Stimulated activated CD8-positive, alpha-beta memory T cell treated with anti-CD3 and anti-CD28 coated beads, Interleukin-4, amount 100 ng/mL, for 24 hours (primary cell): ENCODE measurements at places on chromosomes 7 and 10.

DNA sequence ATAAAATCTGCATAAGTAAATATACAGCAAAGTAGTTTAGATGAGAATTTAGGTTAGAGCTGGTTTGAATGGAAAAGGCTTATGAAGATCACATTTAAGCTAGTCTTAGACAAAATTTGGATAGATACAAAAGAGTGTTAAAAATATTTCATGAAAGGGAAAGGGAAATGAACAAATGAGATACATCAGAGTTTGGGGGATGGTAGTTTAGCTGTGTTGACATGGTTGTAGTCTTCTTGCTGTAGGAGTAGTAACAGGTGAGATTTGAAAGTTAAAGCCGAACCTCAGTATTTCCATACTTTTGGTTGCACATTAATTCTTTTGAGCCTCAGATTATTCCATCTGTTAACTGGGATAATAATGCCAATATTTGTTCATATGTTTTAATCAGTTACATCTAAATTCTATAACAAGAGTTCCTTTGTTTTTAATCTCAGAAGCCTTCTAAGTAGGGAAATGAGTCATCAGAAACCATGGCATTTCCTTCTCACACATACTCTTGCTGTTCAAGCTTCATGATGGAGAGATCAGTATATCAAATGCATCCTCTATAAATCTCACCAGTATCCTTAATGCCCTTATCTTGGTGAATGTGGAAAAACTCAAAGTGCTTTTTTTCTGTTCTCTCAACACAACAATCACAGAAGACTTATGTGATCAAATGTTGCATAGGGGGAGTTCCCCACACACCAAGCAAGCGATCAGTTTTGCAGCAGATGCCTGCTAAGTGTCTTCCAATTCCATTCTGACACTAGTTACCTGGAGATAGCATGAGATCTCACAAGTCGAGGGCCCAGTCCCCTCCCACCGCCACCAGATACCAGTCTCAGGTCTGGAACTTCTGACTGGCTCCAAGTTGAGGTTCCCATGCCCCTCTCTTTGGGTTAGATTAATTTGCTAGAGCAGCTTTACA lies 84.7 kb downstream of the MAPK8 start:
- DNase-seq, result no peak

- no peak for DNase-seq
These were observed 472.5 kb upstream of the GHITM start for GRCh38 chr10:83666762-83667161.

GRCh38 chr10:130027716-130028464 lies 63.8 kb upstream of the EBF3 start:
- DNase-seq, result no peak

- DNase-seq, result no peak
These were observed 1.6 kb downstream of the FAM171A1 start for GRCh38 chr10:15369256-15370211.

GRCh38 chr10:117823980-117824379 lies 222.8 kb downstream of the RAB11FIP2 start:
- DNase-seq, result no peak

DNA sequence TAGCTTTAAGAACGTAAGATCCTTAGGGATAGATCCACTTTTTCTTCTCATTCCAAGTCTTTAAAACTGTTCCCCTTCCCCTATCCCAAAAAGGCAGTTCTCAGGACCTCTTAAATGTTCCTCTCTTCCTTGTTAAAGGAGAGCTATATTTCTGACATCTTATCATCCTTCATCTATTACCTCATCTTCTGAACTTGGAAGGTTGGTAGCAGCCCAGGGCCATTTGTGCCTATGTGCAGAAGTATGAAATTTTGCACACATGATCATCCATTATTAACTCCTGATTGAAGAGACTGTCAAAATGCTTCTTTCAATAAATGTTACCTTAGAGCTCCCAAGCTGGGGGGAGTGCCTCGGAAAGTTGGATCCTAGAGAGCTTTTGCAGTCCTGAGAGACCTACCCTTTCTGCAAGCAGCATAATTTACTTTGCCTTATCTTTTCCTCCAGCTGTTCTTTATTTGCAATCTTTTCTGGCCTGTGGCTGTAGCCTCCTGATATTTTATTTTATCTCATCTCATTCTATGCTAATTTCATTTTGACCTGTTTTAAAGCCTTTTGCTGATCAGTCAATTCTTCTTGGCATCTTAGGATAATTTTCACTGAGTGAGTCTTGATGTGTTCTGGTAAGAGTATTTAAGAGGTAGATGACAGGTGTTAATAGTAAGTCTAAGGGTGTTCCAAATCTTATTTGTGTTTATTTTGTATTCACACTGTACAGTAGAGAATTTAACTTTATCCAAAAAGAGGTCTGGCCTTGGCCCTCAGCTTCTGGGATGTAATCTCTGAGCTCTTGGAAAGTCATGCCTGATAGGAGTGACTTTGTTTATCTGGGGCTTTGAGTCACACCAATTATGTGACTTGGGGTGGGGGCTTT lies 135.0 kb upstream of the PDLIM1 start:
- DNase-seq, result no peak

- DNase-seq, result no peak
These were observed 53.0 kb upstream of the GTF2I start for GRCh38 chr7:74604326-74605020.

- no peak for DNase-seq
These were observed 35.0 kb upstream of the DGKB start for GRCh38 chr7:14937581-14937980.
